ENCODE measurements at places on chromosomes 7 and 10.

GRCh38 chr10:124110882-124111281 lies 17.5 kb upstream of the CHST15 start:
- DNase-seq, result no peak

GRCh38 chr7:78684201-78684600 lies 769.3 kb downstream of the MAGI2 start:
- no peak for DNase-seq

- DNase-seq, result no peak
These were observed 190.9 kb upstream of the LYZL2 start for GRCh38 chr10:30820261-30820991.

DNA sequence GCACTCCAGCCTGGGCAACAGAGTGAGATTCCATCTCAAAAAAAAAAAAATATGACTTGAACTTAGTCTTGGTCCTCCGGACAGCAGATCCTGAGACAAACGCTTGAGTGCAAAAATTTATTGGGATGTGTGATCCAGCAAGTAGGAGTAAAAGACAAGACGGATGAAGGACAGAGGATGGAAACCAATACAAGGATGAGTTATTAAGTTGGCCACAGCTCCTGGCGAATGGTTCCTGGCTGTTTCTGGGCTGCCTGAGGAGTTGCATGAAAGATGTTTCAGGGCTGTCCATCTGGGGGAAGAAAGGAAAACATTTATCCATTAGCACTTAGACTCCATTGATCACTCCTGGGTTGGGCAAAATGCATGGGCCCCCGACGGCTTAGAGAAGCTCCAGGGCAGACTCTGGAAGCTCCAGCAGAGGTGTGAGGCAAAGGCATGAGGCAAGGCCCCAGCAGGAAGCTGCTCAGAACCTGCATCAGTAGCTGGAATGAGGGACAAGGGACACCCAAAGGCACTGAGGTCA lies 98.3 kb upstream of the ZNF438 start:
- DNase-seq, result no peak

DNA sequence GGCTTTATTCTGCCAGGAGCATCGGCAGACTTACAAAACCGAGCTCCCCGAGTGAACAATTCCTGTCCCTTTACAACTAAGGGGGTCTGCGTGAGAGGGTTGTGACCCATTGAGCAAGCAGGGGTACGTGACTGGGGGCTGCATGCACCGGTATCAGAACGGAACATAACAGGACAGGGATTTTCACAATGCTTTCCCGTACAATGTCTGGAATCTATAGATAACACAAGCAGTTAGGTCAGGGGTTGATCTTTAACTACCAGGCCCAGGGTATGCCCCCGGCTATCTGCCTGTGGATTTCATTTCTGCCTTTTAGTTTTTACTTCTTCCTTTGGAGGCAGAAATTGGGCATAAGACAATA lies 38.1 kb upstream of the GSDME start:
- DNase-seq, result no peak

Measured in GM12892 (cell line).